ENCODE measurements at places on chromosomes 7 and 10.

DNA sequence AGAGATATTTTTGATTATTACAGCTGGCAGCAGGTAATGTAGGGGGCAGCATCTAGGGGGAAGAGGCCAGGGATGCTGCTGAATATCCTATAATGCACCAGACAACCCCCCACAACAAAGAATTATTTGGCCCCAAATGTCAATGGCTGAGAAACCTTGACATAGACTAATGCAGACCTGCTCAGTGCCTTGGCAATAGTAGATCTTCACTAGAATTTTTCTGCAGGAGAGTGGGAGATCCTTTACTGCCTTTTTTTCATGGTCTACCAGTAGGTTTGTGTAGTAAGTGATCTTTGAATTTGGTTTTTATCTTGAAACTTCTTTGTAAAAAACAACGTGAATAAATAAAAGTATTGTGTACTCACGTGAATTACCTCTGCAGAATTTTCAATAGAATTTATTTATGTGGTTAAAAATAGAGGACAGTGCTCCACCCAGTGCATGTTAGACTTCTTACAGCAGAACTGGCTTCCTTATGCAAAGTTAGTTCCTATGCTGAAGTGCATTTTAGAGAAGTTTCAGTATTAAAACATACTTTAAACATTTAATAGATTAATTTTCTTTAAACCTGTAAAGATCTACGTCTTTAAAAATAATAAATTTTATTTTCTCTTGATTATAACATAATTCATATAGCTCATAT, 199.6 kb upstream of the HDAC9 start:
- no peak for DNase-seq

DNA sequence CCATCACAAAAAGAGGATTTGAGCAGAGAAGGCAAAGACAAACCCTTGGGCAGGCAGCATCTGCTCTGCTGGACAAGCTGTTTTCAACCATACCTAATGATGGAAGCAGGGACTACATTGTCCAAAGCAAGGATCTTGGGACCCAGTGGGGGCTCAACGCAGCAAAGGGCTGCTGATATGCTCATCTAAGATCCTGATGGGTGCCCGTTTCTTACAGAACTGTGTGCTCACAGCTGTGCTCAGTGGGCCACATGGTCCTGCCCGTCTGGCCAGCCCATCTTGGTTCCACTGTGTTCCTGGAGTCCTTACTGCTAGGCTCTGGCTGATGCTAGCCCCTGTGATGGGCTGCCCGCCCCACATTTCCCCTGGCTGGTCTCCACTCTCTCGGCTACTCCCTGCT, 36.1 kb downstream of the GPRIN2 start:
- DNase-seq: no peak

DNA sequence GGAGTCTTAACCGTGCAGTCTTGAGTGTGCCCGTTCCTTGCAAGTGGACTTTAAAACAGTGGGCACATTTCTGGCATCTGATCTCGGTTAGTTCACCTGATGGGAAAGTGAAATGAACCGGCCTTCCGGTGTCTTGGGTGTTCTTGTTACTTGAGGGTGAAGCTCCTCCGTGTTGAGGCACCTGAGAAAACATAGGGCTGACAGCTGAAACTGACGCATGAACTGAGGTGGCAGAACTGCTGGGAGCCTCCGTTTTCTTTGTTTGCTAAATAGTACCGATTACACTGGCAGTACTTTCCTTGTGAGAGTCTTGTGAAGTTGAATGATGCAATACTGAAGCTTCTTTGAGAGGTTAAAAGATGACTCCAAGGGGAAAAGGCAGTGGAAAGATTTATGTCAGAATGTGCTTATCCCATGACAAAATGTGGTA, 62.8 kb upstream of the SAMD8 start:
- no peak for DNase-seq

- no peak for DNase-seq
These were observed 11.4 kb downstream of the PTPRN2 start for GRCh38 chr7:158576050-158576762.

DNA sequence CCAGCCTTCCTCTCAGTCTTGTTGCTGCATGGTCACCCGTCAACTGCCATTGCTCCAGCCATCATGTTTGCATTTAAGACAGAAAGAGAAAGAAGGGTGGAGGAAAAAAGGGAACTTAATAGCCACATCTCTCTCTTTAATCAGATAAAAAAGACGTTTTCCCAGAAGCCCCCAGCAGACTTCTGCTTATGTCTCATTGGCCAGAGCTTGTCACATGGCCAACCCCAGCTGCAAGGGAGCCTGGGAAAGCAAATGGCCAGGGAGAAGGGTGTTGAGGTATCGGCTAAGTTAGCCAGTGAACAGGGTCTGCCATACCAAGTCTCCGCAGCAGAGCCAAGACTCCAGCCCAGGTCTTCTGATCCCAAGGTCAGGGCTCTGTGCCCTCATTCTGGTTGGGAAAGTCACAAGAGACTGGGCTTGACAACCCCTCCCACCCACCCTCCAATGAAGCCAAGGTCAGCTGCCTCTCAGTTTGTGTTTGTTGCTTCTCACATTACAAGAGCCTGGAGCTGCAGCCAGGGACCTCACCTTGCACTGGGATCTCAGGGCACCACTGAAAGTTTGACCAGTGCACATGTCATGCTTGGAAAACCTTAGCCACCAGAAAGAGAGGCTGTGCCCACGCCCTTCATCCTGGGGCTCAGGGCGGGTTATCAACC, 80.3 kb upstream of the LYZL2 start:
- no peak for DNase-seq

GRCh38 chr10:33100781-33101391, 142.9 kb upstream of the ITGB1 start:
- no peak for DNase-seq

GRCh38 chr10:5523796-5524574, 776 bp upstream of the CALML3 start:
- DNase-seq: no peak

DNA sequence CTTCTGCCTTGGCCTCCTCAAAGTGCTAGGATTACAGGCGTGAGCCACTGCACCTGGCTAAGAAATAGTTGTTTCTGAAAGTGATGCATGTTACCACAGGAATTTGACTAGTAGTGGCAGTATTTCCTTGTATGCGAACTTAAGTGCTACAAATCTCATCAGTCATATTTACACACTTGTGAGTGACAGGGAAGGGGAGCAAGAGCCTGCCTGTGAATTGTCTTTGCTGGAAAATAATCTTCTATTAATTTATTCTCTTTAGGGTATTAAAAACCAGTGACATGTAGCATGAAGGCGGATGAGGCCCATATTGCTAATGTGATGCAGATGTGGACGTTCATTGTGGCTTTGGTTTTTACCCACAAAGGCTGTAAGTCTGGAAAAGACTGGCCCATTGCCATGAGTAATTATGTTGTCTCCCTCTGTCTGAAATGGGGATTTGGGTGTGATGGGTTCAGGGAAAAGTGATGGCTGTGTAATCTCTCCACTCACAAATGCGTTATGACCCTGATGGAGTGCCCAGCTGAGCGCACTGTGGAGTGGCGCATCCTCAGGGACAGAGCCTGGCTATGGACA, 97.6 kb downstream of the CCNY start:
- DNase-seq: no peak

GRCh38 chr7:91941450-91941849, 788 bp downstream of the AKAP9 start:
- DNase-seq: no peak

GRCh38 chr7:35714862-35715261, 19.9 kb upstream of the HERPUD2 start:
- no peak for DNase-seq

- DNase-seq: no peak
These were observed 26.8 kb downstream of the DPCD start for GRCh38 chr10:101614663-101615524.

DNA sequence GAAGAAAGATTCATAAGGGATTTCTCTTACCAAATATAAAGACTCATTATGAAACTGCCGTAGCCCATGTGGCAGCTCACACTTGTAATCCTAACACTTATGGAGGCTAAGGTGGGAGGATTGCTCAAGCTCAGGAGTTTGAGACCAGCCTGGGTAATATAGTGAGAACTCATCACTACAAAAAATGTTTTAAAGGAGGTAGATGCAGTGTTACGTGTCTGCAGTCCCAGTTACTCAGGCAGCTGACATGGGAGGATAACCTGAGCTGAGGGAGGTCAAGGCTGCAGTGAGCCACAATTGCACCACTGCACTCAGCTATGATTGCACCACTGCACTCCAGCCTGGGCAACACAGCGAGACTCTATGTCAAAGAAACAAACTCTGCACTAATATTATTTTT, 18.1 kb upstream of the DNA2 start:
- no peak for DNase-seq

DNA sequence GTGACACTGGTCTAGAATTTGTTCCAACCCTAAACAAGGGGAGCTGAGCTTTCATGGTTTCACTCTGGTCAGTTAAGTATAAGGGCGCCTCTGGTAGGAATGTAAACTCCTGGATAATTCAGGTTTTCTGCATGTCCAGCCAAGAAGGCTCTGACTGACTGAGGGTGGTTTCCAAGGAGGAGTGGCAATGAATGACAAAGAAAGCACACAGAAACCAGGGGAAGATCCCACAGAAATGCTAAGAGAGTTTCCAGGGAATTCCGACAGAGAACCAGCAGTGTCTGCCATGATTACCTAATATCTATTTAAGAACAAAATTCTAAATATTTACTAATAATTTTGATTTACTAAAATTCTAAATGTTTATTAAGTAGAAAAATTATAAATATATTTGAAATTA, 27.3 kb upstream of the NRG3 start:
- no peak for DNase-seq

DNA sequence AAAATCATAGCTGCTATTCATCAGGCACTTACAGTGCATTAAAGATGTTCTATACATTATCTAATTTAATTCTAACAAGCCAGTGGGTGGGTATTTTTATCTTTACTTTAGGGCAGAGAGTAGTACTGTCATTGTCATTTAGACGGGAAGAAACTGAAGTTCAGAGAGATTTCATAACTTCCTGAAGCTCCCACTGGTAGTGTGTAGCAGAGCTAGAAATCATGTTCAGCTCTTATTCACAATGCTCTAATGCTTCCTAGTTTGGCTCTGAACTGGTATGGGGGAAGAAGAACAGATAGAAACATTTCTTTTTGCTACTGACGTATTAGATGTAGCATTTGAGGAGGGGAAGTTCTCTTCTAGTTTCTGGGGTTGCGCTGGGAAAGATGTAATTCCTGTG, 116.7 kb downstream of the CYP26A1 start:
- no peak for DNase-seq

DNA sequence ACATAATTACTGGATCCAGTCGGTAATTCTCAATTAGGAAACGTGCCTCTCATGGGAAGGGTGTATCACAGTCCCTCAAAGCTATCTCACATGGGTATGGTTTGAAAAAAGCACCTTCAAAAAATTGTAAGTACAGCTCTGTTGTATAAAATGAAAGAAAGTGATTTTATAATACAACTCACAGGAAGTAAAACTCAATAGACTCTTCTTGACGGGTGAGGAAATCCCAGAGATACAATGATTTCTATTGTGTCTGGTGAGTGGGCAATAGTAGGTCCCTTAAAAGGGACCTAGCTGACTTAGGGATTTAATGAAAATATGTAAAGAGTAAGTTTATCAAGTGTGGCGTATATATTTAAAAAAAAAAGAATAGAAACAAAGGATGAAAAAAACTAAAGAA, 27.0 kb downstream of the TASOR2 start:
- no peak for DNase-seq

Data from cerebellar nuclear complex (tissue), 1 donor.